ENCODE measurements at places on chromosomes 1 and 21.

DNA sequence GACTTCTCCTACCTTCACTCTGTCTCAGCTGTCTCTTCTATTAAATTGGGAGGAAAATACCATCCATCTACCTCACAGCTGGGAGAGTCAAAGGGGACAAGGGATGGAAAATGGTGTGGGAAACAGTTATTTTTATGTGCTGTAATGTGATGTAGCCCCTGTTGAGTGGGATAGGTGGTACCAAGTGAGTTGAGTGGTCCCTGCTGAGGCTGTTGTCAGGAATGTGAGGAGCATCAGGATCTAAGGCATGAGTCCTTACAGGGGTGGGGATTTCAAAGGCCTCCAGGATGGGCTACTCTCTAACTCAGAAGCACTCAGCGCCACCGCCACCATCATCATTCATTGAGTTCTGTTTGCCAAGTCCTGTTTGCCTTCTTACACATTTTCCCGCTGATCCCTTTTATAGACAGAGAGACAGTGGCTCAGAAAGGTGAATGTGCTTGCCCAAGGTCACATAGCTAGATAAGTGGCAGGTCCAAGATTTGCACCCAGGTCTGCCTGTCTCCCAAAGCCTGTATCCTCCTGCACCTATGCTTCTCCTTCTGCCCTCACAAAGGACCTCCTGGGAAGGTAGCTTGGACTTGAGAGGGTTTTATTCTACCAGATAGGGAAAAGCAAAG lies 4.6 kb upstream of the ID3 start:
- DNase-seq, result no peak

- DNase-seq, result no peak
These were observed 70.7 kb upstream of the TSPAN2 start for GRCh38 chr1:115159958-115160357.

DNA sequence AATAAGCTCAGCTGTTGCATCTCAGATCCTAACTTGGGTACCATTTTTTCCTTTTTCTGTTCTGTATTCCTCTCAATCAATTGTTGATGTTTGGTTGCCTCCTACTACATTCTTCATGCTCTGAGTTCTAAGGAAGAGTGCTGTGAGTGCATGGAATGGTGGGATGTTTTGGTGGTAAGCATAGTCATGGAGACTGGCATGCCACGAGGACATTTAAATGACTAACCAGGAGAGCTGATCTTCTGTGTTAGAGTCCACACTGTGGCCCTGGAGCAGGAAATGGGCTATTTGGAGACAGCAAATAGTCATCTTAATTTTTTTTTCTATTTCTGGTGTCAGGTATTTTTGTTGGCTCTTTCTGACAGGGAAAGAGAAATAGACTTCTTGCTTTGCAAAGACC lies 69.5 kb upstream of the HSD17B7 start:
- DNase-seq, result no peak

GRCh38 chr1:30318413-30318812 lies 405.0 kb downstream of the MATN1 start:
- DNase-seq, result no peak

DNA sequence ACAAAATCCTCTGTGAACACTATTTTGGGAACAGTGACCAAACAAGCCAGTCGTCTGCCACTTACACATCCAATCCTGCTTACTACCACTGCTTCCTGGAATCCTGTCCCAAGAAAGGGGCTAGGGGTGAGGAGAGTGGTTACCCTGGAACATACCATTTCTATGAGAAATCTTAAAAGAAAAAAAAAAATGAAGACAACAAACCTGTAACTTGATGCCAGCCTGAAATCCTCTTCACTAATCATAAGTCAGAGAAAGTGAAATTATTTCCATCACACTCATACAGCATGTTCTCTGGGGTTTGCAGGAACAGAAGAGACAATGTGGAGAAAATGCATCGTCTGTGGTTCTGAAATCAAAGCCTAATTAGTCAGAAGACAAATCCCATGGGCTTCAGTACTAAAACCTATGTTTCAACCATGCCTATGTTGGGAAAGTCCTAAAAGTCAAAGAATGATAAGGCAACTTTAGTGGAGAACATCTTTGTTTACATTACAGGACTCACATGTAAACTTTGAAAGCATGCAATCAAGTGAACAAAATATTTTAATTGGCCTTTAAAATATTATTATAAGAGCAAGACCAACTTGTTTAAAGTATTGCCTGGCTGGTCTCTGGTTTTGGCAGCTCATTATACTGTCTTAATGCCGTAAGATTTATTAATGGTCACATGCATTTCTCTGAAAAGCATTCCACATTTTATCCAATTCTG lies 220.7 kb downstream of the LTN1 start:
- DNase-seq, result no peak

- no peak for DNase-seq
These were observed 7.5 kb downstream of the ELF3 start for GRCh38 chr1:202017749-202018467.

GRCh38 chr1:64489707-64490106 lies 19.8 kb downstream of the CACHD1 start:
- no peak for DNase-seq

DNA sequence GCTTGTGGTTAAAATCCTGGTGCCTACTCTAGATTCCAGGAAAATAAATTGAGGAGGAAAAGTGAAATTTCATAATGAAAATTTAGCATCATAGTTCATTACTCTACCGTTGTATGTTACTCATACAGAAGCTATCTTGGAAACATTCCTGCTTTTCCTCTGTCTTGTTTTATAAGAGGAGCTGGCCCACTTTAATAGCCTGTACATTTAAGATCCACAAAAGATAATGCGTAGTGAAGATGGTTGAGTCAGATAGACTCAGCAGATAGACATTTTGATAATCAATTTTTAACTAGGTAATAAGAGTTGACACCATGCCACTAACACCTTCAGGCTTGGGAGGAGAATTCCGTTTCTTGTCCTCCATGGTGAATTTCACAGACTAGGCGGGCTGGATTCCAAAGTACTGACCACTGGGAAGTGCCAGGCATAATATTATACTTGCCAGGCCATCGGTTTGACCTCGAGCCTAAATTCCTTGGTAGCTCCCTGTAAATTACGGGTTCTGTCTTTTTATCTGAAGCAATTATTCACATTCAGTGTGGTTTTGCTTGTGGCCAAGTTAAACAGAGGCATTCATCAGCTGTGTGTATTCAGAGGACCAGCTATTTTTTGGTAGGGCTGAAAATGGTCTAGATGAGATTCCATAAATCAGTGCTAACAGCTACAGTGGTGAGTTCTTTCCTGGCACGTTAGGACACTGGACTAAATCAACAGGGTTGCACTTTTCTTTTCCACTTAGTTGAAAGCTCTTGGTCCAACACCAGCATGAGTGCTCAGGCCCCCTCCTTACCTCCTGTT lies 111.9 kb upstream of the KAZN start:
- no peak for DNase-seq

DNA sequence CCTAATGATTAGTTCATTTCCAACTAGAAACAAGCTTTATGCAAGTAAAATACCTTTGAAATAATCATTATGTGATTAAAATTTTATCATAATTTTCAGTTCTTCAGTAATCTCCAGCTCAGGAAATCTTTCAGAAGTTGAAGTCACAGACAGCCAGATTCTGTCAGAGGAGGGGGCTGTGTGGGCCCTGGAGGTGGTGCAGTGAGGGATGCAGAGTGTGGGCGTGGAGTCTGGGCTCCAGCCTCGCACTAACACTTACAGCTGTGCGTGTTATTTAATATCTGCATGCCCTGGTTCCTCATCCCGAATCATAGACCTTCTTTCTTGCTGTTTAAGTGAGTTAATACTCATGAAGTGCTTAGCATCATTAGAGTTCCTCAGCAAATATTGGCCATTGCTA lies 23.9 kb downstream of the WDR64 start:
- no peak for DNase-seq
